Activated CD4-positive, alpha-beta T cell treated with anti-CD3 and anti-CD28 coated beads for 24 hours (primary cell): ENCODE measurements at places on chromosomes 7 and 10.

- DNase-seq: no peak
Observed at GRCh38 chr10:75708060-75708459, 276.6 kb downstream of the LRMDA start.

DNA sequence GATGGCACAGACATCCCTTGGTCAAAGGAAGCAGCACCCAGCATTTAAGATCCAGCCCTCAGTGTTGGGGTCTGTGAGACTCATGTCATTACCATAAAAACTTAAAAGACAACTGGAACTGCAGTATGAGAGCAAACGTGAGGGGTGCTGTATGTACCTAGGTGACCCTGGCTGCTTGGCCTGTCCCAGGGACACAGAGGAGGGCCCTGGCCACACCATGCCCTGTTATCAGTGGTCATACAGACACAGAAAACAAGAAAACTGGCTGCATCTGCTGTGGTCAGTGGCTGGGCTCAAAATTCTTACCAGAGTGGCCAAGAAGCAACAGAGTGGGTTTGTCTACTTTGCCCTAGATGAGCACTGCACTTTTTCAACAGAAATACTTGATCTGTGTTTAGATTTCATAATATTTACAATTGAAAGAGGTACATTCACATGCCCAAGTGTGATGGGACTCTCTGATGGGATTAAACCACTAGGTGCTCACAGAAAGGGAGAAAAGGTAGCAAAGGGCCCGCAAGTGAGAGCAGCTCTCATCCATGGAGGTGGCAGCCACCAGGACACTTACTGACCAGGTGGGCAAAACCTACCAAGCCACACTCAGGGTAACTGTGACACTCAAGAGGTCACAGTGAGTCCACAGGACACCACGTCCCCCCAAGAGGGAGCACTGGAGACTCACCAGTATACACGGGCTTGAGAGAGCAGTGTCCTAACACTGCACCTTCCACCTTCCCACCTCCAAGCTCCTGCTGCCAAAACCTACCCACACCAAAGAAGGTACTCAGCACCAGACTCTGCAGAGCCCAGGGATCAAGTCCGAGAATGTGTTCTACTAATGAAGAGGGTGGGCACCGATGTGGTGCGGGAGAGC, 68.1 kb upstream of the CAMK2B start:
- no peak for DNase-seq

DNA sequence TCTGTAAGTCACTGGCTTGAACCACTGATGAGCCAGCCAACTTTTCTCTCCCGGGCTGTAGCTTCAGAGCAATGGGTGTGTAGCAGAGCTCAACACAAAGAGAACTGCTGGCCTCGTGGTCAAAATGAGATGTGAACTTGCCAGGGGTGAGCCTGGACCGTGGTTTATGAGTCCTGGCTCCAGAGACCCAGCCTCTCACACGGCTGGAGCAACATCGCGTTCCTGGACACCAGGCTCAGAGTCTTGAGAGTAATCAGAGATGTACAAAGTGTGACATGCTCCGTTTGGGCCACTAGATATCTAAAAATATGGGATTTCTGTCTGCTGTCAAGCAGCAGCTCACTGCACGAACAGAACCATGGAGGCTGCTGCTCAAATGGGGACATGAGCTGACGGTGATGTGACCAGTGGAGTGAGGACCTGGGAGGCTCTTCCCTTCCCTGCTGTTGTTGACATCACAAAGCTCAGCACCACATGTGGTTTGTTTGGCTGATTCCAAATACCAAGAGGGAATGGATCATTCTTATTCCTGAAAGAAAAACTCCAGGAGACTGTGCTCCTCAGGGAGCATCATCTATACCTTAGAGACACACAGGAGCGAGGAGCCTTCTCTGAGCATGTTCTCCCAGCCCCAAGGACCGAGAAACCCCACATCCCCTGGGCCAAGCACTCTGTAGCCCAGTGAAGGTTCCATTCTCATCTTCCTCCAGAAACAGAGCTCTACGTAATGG, 9.2 kb upstream of the SVIL start:
- DNase-seq: no peak

GRCh38 chr7:156474241-156474743, 166.3 kb upstream of the RNF32 start:
- no peak for DNase-seq

DNA sequence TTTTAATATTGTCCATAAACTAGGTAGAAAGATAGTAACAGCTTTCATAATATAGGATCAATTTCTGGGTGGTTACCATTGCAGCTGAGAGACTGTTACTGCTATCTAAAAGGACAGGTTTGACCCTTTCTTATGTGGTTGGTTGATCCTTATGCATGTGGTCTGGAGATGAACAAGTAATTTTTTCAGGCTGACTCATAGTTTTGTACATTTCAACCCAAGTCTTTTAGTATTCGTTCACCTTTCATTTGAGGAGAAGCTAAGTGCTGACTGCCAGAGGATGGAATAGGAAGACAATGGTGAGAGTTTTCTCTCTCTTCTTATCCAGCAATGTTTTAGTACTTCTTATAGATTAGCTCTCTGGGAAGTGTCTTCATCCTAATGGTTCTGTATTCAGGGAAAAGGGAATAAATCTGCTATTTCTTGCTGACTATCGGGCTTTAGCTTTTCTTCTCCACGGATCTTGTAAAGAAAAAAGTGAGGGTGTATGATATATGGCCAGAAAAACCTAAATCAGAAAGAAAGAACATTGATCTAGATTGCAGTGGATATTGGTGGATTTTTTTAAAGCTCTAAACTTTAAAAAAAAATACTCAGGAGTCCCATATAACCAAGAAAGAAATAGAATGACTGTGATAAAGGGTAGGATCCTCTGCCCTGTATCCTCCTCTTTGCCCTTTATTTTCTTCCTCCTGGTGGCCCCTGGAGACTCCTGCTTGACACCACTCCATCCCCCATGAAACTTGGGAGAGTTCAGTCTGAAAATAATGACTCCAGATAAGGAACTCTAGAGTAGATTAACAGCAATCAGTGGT, 88.0 kb downstream of the CPED1 start:
- no peak for DNase-seq
